ENCODE measurements at places on chromosomes 16 and 17. TPM values are rescaled to one million over a fixed set of nuclear protein-coding genes. Genes with fewer than 3 reads are reported as not detected.

The ZNF200 gene
- 7.0 TPM for total RNA-seq

DNA sequence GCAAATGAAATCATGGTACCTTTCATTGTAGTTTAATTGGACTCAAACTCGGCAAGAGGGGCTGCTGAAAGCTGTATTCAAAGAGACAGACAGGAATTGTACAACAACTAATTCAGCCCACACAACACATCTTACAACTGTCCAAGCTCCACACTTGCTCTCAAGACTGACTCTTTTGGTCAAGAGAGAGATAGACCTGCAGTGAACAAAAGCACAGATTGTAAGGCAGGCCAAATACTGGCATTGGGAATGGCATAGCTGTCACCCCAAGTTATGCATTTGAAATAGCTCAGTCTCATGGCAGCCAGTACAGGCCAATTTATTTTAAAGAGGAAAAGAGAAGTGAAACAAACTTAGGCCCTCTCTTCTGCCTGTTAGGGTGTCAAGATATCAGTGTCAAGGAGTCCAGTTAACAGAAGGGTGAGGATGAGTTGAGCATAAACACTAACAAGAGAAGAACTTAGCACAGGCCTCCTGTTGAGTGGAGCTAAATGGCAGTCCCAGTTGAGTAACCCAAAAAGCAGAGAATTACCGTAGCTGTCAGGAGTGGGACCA, 215.7 kb downstream of the IRX3 start:
- no peaks in the 10 kb centered on the region for H3K36me3 ChIP-seq
- no peak overlapping the region for H3K27ac ChIP-seq
- no peak overlapping the region for H3K4me3 ChIP-seq
- H3K27me3 ChIP-seq, result no peaks in the 10 kb centered on the region

- no peak overlapping the region for H3K27ac ChIP-seq
- H3K27me3 ChIP-seq, result no peaks in the 10 kb centered on the region
- H3K4me1 ChIP-seq, result peaks cover 32% of the 10 kb centered on the region
- no peak for DNase-seq
- H3K36me3 ChIP-seq, result no peaks in the 10 kb centered on the region
- H3K4me3 ChIP-seq, result no peak overlapping the region
Measured at GRCh38 chr17:21170809-21171208, 43.2 kb downstream of the TMEM11 start.

GRCh38 chr16:27760789-27761176, 210.8 kb downstream of the KATNIP start:
- H3K4me3 ChIP-seq, result no peak overlapping the region
- DNase-seq, result no peak
- no peaks in the 10 kb centered on the region for H3K27me3 ChIP-seq
- no peaks in the 10 kb centered on the region for H3K4me1 ChIP-seq

The SLC6A2 gene
- total RNA-seq, result 0.32 TPM

GRCh38 chr16:11349599-11350276, 4.5 kb downstream of the RMI2 start:
- peaks cover 12% of the 10 kb centered on the region for H3K4me1 ChIP-seq
- peak; percentile 49 for DNase-seq
- H3K4me3 ChIP-seq, result no peak overlapping the region

GRCh38 chr17:71699907-71700306, 420.9 kb upstream of the SOX9 start:
- no peak overlapping the region for H3K4me3 ChIP-seq
- no peak overlapping the region for H3K27ac ChIP-seq
- no peaks in the 10 kb centered on the region for H3K27me3 ChIP-seq
- H3K36me3 ChIP-seq, result no peaks in the 10 kb centered on the region
- DNase-seq, result no peak
- no peaks in the 10 kb centered on the region for H3K4me1 ChIP-seq

The STAC2 gene
- not detected for total RNA-seq
